Placental epithelial cell (primary cell): ENCODE measurements at places on chromosomes 11 and 22. TPM values are rescaled to one million over a fixed set of nuclear protein-coding genes. Genes with fewer than 3 reads are reported as not detected.

CECR2 gene
- not detected in 2 replicates for total RNA-seq

VPREB1 gene
- not detected in 2 replicates for total RNA-seq

PLXNB2 gene
- 146 and 180 TPM in 2 replicates for total RNA-seq

PITPNM1 gene
- 42.4 and 45.5 TPM in 2 replicates for total RNA-seq

OSBP2 gene
- total RNA-seq: 0.11 and 1.2 TPM in 2 replicates

C2CD3 gene
- total RNA-seq: 15.3 and 17.5 TPM in 2 replicates

DUSP8 gene
- 0.79 and 1.5 TPM in 2 replicates for total RNA-seq

OR5B21 gene
- not detected in 2 replicates for total RNA-seq

MOGAT2 gene
- not detected in 2 replicates for total RNA-seq

MPZL2 gene
- 69.5 and 85.8 TPM in 2 replicates for total RNA-seq

CCDC87 gene
- total RNA-seq: 0.87 and 1.2 TPM in 2 replicates

OR9Q1 gene
- total RNA-seq: not detected in 2 replicates

CSF2RB gene
- 5.5 and 6.9 TPM in 2 replicates for total RNA-seq

OR10D3 gene
- total RNA-seq: not detected in 2 replicates

WEE1 gene
- 65.4 and 85.6 TPM in 2 replicates for total RNA-seq

PARVA gene
- total RNA-seq: 27.9 and 46.0 TPM in 2 replicates

FGF3 gene
- total RNA-seq: not detected in 2 replicates

MRGPRX4 gene
- total RNA-seq: not detected in 2 replicates

ZFTA gene
- 25.2 and 27.9 TPM in 2 replicates for total RNA-seq

STK33 gene
- under 0.01 TPM in 1 of 2 replicates, not detected in the other for total RNA-seq

TMEM191B gene
- 1.6 and 2.8 TPM in 2 replicates for total RNA-seq

KIAA0930 gene
- total RNA-seq: 14.1 and 29.1 TPM in 2 replicates

MRGPRX3 gene
- total RNA-seq: not detected in 2 replicates

SBF1 gene
- total RNA-seq: 82.1 and 112 TPM in 2 replicates

TCP11L1 gene
- total RNA-seq: 146 and 186 TPM in 2 replicates

HTR3A gene
- not detected in 2 replicates for total RNA-seq

E2F8 gene
- total RNA-seq: 0.65 and 1.2 TPM in 2 replicates

TSG101 gene
- total RNA-seq: 45.1 and 102 TPM in 2 replicates

POU2AF3 gene
- not detected in 2 replicates for total RNA-seq

TMEM121B gene
- total RNA-seq: under 0.01 TPM in 1 of 2 replicates, not detected in the other

ARRB1 gene
- total RNA-seq: 24.3 and 28.3 TPM in 2 replicates

USP35 gene
- total RNA-seq: 9.5 and 11.8 TPM in 2 replicates

RPS19BP1 gene
- total RNA-seq: 38.1 and 39.1 TPM in 2 replicates

ZNF408 gene
- total RNA-seq: 16.3 and 16.9 TPM in 2 replicates

GAL gene
- 5.1 TPM in 1 of 2 replicates, not detected in the other for total RNA-seq

IFITM1 gene
- 2.4 TPM in 1 of 2 replicates, not detected in the other for total RNA-seq

RFPL1 gene
- total RNA-seq: not detected in 2 replicates

SLC22A25 gene
- total RNA-seq: not detected in 2 replicates

ESAM gene
- total RNA-seq: under 0.01 and 0.22 TPM in 2 replicates
